Stimulated activated memory B cell treated with anti-CD40 and anti-IgM and Interleukin-4, amounts not matched to agents 10 μg/mL and 1 μg/mL and 100 μg/mL, for 72 hours (primary cell): ENCODE measurements at places on chromosomes 5 and 9.

- ATAC-seq, result no peak
Observed at GRCh38 chr9:127132375-127132774, 9.9 kb upstream of the ANGPTL2 start.

GRCh38 chr5:144156767-144157171 lies 13.7 kb downstream of the YIPF5 start:
- ATAC-seq, result no peak

GRCh38 chr5:128777052-128777451 lies 188.2 kb upstream of the SLC27A6 start:
- no peak for ATAC-seq

GRCh38 chr9:95316274-95316673 lies 1.2 kb downstream of the FANCC start:
- no peak for ATAC-seq

GRCh38 chr5:5352675-5353074 lies 69.8 kb upstream of the ICE1 start:
- ATAC-seq, result no peak

GRCh38 chr9:131111854-131112311 lies 13.5 kb upstream of the NUP214 start:
- ATAC-seq, result peak; percentile 35

GRCh38 chr5:178347956-178348355 lies 115.4 kb upstream of the PHYKPL start:
- ATAC-seq, result no peak

DNA sequence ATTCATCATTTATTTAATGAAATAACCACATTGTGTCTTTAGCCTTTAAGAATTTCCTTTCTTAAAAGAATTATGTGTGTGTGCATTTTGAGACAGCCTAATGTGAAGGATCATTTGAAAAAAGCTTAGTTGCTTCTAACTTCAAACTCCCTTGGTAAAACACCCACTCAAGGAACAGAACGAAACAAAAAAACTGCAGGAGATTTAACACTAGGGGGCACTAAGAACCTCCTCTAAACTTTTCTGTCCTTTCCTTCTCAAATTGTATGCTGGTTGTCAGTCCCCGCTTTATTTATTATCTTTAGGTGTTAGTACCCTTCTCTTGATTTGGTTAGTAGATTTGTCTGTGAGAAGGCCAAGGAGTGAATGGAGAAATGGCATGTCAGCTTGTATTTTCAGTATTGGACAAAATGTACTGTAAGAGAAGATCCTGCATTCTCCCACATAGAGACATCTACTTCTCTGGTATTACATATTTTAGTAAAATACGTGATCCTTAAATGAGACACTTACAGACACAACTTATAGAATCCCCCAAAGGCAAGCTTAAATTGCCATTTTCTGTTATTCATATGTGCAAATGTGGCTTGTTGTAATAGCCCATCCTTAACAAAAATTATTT lies 229.7 kb downstream of the MRPS30 start:
- no peak for ATAC-seq

GRCh38 chr9:123438821-123439220 lies 82.8 kb downstream of the CRB2 start:
- ATAC-seq, result no peak

DNA sequence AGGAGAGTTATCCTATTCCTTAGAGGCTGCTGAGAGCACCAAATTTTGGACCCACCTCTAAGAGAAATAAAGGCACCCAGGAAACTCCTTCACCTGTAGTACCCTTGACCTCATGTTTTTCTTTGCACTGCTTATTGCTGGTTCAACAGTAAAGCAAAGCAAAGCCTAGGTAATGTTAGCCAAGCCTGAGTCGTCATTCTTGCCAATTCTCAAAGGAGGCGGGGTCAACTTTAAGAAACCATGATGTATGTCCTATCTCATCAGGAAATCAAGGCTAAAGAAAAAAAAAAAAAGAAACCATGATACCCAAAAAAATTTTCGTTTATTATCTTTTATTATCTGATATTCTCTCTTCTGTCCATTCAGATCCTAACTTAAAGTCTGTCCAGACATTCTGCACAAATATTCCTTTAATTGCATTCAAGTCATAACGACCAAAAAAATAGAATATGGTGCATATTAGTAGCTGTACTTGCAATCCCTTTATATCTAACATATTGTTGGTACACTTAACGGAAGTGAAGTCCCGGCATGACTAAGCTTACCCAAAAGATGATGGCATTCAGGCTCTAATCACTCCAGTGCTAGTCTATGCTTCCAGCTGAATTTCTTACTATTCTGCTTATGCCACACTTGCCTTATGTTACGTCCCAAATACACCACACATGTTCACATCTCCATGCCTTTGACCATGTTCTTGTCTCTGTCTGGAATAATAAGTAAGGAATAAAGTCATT lies 1.8 kb downstream of the AUH start:
- no peak for ATAC-seq

GRCh38 chr5:72451741-72452505 lies 55.3 kb downstream of the ZNF366 start:
- peak; percentile 84 for ATAC-seq

DNA sequence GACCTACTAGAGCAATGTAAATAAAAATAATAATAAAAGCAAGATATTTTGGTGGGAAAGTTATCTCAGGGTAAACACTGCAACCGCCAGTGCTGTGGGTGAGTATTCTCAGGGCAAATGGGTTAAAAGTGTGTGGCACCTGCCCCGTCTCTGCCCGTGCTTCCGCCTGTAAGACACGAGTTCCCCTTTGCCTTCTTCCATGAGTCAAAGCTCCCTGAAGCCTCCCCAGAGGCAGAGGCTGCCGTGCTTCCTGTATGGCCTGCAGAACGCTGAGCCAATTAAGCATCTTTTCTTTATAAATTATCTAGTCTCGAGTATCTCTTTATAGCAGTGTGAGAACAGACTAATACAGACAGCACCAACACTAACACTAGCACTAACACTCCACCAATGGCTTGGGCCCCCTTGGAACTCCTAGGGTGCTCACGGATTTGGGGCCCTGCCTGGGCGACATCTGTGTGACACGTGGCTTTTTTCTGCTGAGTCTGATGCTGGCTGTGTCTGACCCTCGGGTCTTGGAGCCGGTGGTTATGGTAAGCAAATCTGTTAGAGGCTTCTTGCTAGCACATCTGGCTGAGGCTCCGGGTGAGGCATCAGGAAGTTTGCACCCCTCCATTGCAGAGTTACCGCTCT lies 10.6 kb downstream of the PLEKHG4B start:
- ATAC-seq, result no peak

- ATAC-seq, result no peak
Observed at GRCh38 chr5:103066326-103066725, 53.6 kb downstream of the GIN1 start.

- no peak for ATAC-seq
Observed at GRCh38 chr5:87650284-87650683, 237.6 kb upstream of the CCNH start.

DNA sequence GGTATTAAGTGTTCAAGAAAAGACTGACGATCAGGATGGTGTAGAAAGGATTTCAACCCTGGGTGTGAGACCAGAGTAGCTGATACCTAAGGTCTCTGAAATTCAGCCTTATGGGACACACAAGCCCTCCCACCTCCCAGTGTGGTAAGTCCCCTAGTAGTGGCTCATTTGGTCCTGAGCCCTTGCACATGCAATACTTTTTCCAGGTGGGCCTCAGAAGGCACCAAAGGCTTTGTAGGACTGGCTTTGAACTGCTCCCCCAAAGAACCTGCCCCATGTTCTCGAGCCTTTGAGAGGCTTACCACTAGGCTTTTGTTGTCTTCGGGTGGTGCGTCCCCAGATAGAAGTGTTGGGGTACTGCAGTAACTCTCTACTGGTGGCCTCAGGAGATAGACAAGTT lies 803 bp downstream of the GARIN3 start:
- no peak for ATAC-seq

DNA sequence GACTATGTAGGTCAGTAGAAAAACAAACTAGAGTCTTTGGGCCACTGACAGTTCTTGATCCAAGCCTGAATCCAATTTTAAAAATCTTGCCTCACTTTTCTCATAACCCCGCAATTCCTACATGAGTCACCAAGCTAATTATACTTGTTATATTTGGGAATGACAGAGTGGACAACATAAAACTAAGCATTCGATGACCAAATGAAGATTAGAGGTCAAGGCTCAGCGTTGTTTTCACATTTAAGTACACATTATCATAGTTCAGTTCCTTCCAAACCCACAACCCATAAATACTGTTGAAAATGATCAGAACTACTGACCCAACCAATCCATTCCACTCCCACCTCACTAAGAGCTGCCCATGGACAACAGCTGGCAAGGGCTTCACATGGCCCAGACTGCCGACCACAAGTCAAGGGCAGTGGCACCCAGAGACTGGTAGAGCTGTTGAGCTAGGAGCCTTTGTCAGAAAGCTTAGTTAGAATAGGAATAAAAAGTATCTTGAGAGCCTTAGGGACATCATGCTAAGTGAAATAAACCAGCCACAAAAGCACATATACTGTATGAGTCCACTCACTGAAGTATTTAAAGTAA lies 64.2 kb downstream of the MYO10 start:
- ATAC-seq, result no peak

- no peak for ATAC-seq
Observed at GRCh38 chr5:167639273-167639672, 652.2 kb upstream of the WWC1 start.

DNA sequence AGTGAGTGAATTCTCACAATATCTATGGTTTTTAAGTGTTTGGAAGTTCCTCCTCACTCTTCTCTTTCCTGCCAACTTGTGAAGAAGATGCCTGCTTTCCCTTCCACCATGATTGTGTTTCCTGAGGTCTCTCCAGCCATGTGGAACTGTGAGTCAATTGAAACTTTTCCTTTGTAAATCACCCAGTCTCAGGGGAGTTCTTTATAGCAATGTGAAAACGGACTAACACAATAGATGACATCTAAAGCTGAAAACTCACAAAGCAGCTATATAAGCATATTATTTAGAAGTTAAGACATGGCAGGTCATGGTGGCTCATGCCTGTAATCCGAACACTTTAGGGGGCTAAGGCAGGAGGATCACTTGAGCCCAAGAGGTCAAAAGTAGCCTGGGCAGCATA lies 130.2 kb downstream of the ARRDC3 start:
- ATAC-seq, result no peak

DNA sequence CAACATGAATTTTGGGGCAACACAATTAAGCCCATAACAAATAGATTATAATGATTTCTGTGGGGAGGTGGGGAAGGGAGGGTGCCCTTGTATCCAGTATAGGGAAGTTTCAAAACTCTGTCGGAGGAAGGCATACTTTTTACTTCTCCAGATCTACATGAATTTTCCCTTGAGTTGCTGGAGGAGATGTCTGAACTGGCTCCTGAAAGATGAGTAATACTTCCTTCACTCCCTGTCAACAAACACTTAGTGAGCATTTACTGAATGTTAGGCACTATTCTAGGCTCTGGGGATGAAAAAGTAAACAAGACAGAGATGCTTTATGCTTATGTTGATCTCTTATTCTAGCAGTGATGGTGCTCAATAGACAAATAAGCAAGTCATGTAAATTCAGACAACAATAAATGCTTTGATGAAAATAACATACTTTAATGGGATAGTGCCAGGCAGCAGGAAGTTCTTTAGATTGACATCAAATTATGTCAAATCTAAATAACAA lies 197.9 kb upstream of the ANKH start:
- no peak for ATAC-seq

DNA sequence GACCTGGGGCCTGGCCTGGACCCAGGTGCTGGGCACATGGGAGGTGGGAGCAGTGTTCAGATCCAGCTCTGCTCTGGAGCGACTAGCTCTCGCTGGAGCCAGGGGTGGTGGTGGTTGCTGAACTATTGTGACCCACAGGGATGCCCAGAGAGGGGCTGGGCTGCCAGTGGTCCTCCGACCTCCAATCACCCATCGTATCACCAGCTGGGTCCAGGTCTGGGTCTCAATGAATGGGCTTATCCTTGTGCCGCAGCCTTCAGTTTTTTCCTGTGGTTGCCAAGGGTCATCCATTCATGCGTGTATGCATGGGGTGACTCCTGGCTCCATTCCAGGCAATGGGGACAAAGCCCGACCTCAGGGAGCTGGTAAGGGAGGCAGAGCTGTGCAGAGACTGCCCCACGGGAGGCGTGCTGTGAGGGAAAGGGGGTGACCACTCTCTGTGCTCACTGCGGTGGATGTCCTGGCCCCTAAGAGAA lies 68.6 kb upstream of the RNF130 start:
- no peak for ATAC-seq

- no peak for ATAC-seq
Observed at GRCh38 chr5:147407094-147407681, 102.7 kb downstream of the DPYSL3 start.

GRCh38 chr9:93492327-93492726 lies 38.9 kb upstream of the FAM120AOS start:
- ATAC-seq, result no peak

GRCh38 chr5:132325691-132326090 lies 31.5 kb downstream of the SLC22A4 start:
- no peak for ATAC-seq

GRCh38 chr9:37635808-37636207 lies 14.9 kb upstream of the FRMPD1 start:
- ATAC-seq, result no peak

DNA sequence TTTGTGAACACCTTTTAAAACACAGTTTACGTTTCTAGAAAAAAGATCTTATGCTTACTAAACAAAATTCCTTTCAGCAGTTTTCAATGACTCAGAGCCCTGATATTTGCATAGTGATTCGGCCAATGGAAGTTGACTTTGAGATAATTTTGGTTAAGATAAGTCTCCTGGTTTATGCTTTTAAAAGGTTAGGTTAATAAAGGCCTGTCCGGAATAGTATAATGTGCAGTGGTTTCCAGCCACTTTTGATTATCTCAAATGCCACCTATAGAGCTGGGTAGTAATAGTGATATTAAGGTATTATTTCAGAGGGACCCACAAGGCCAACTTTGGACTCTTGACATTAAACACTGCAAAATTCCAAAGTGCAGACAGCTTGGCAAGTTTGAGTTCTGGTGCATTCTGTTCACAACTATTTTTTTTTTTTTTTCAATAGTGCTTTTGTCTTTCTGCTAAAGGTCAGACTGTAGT lies 86.1 kb downstream of the F2RL2 start:
- ATAC-seq, result no peak

- no peak for ATAC-seq
Observed at GRCh38 chr5:53943938-53944337, 366.4 kb downstream of the ARL15 start.

GRCh38 chr9:129289883-129290282 lies 111.8 kb upstream of the IER5L start:
- no peak for ATAC-seq

DNA sequence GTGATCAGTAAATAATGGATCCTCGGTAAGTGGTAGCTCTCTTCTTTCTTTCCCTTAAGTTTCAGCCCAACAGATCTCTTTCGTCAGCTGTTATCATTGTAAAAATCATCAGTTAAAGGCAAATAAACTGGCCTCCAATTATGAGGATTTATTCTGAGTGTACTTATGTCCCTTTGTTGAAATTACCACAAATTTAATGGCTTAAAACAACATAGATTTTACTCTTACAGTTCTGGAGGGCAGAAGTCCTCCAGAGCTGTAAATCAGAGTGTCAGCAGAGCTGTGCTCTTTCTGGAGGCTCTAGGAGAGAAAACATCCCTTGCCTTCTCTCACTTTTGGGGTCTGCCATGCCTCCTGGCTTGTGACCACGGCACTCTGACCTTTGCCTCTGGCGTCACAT lies 104.6 kb downstream of the INSYN2B start:
- no peak for ATAC-seq

GRCh38 chr9:126700903-126701812 lies 87.4 kb downstream of the LMX1B start:
- ATAC-seq, result no peak
